ENCODE measurements at places on chromosomes 12 and 14.

DNA sequence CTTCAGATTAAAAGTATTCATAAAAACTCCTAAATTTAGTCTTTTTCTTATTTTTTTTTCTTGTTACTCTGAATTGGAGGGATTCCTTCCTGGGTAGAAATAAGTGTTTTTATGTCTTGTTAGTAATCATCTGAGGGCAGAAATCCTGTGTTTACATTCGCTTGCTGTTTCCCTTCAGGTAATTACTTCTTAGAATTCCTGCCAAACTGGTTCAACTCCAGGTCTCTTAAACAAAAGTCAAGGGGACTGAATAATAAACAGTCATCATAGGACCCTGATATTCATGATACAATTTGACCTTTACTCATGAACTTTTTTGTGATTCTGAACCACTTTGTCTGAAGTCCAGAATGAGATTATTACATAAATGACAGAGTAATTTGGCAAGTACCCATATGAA lies 843.9 kb downstream of the FLRT2 start:
- DNase-seq, result no peak

DNA sequence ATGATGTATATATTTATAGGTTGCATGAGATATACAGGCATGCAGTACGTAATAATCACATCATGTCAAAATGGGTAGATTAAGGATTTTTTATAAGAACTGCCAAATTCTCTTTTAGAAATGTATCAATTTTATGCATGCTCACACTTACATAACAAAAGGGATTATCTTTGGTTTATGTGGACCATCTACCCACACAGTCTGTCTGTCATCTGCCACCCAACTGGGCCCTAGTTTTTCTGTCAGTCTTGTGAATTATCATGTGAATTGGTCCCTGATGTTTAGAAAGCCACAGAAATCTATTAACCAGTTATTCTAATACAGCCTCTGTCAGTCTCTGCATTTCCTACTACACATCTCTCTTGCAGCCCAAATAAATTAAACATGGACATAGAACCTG lies 133.4 kb downstream of the ACSS3 start:
- DNase-seq, result no peak

DNA sequence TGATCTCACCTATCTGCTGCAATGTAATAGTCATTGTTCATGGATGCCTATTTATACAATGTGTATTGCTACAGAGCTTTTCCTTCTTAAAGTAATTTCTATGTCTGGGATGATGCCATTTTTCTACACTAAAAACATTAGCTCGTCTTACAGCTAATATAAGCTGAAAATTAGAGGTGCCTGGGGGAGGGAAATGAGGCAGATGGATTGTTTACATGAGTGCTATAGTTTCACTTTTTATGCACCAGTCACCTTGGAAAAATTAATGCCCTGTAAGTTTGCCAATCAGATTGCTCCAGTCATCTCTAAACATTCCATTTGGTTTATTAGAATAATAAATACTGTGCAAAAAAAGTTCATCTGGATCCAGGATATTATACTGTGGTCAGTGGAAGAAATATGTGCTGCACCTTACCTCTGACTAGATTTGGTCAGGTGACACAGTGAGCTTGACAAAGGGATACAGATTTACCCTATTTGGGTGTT lies 436.2 kb downstream of the RAD51B start:
- no peak for DNase-seq

DNA sequence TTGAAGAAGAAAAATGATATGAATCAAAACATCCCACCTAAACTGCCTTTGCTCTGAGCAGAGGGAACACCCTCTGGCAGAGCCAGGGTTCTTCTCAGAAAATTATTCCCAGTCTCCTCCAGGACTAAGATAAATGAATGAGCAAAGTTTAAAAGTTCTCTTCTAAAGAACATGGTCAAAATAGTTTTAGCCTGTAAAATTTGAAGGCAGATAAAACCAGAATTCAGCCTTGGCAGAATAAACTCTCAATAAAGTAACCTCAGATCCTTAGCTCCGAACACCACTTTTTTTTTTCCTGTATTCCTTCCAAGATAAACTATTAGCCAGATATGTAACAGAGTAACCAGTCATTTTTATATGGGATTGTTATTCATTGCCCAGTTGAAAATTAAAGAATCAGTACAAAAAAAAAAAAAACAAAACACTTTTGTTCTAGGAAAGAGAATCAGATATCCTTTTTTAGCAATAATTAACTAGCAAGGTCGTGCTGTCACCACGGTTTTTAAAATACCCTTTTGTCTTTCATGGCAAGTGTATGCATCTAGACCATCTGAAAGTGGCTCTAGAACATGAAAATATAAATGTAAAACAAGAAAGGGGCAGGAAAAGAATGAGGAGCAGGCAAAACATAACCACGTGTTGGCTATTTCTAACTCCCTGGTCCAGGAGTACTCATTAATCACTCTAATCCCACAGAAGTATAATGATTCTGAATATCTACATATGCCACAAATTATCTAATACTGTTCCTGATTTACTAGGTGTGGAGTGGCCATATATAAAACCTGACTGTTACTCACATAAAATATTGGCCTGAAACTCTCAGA lies 60.8 kb downstream of the CAPZA3 start:
- DNase-seq, result no peak

- DNase-seq, result no peak
Measured at GRCh38 chr12:124233846-124234640, 60.9 kb upstream of the RFLNA start.

- no peak for DNase-seq
Measured at GRCh38 chr14:104431929-104432541, 147.5 kb upstream of the C14orf180 start.

DNA sequence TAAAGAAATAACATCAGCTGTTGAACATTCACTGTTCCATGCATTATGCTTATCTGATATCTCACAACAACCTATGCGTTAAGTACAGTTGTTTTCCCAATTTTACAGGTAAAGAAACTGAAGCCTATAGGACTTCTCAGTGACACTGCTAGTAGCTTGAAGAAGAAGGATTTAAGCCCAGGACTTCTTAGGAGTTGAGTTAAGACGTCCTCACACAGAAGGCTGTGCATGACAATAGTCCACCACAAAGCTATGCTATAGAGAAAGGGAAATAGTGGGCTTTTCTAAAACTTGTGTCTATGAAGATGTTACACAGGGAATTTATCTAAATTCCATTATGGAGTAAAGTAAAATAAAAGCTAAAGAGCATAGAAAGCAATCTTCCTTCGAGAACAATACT lies 120.5 kb upstream of the RASSF8 start:
- no peak for DNase-seq

- DNase-seq, result no peak
Measured at GRCh38 chr12:119505001-119505400, 88.6 kb upstream of the TMEM233 start.

DNA sequence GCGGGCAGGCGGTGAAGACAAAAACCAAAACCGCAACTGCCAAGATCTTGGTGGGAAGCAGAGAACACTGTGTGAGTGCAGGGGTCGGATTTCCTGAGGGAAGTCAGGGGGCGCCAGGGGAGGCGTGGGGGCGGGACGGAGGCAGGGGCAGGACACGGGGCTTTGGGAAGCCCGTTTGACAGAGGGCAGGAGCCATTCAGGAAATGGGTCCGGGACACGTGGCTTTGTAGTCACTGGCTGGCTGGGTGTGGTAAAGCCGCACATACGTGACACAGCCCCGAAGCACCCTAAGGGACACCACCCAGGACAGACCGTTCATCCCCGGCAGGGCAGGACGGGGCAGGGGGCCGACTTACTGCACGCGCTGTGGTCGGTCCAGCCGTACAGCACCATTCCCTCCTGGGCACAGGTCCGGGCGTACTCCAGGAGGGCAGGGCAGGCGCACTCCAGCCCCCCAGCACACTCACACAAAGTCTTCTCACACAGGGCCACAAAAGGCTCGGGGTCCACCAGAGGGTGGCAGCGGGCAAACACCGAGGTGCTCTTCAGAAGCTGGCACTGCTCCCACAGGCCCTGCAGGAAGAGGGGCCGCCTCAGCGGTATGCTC lies 49.4 kb downstream of the VWF start:
- DNase-seq, result no peak

DNA sequence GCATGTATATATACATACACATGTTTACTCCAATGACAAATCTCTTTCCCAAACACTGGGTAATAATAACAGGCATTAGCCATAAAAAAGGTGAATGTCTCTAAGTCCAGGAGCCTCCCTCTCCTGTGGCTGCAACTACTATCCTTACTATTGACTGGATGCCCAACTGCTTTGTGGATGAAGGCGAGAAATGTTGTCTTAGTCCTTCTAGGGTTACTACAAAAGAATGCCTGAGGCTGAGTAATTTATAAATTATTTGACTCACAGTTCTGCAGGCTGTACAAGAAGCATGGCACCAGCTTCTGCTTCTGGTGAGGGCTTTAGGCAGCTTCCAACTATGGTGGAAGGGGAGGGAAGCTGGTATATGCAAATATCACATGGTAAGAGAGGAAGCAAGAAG lies 366.0 kb upstream of the DDHD1 start:
- DNase-seq, result no peak

GRCh38 chr14:95313707-95314106 lies 6.0 kb downstream of the CLMN start:
- DNase-seq, result no peak

DNA sequence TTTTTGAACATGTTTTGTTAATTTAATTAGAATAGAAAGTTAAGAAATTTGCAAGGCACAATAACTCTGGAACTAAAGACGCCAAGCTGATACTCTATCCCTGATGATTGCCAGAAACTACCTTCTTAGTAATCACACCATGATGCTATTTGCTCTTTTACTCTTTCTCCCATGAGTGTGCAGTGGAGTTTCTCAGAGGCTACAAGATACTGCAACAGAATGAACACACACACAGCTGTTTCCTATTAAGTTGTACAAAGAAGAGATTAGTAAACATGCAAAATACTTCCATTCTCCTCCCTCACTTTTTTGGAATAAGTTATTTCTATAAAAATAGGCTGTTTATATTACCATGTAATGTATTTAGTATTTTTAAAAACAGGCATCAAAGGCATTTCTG lies 1367.5 kb downstream of the AACS start:
- no peak for DNase-seq

- no peak for DNase-seq
Measured at GRCh38 chr14:33957299-33957698, 6.4 kb upstream of the EGLN3 start.

DNA sequence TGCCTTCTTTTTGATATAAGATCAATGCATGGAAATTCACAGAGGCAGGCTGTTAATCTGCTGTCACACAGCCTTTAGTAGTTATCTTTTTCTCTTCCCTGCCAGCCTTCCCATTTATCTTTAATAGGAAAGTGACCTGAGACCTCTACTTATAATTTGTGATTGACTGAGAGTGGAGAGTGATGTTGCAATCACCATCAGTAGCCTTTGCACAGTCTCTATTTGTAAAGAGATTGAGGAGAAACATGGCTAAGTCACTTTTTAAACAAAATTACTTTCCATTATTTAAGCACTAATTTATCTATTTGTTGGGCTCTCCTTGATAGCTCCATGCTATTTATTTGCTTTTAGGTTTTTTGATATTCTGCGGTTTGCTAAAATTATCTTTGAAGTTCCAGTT lies 19.9 kb downstream of the LMNTD1 start:
- DNase-seq, result no peak

GRCh38 chr12:125128439-125129178 lies 63.4 kb downstream of the AACS start:
- no peak for DNase-seq

GRCh38 chr14:55850825-55851241 lies 267.4 kb upstream of the PELI2 start:
- no peak for DNase-seq

DNA sequence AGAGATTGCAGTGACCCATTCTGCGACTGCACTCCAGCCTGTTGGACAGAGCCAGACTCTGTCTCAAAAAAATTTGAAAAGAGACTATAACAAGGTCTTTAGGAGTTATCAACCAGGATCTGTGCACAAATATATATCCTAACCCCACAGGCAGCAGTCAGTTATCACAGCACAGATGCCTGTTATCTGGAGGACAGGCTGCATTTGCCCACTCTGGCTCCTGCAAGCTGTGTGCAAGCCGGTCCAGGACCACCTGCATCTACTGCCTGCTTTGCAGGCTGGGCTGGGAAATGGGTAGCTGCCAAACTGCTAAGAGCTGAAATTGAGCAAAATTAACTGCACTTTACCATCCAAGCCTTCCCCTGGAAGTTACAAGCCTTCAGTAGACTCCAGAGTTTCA lies 21.4 kb upstream of the RCOR1 start:
- DNase-seq, result no peak

DNA sequence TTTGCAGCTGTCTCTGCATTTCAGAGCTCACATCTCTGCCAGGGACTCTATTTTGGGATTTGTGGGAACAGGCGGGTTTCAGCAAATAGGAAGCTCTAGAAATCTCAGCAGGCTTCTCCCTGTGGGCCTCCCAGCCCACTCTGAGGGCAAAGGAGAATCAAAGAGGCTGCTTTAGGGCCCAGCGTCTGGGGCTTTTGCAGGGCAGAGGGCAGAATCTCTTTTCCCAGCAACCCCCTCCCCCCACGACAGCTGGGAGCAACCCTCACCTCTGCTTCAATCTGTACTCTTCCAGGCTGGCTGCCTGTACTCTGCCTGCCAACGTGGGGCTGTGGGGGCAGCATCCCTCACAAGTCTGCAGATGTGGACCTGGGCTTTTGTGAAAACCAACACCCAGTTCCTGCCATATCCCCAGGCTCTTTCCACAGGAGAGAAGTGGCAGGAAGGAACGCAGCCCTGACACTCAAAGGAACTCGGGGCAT lies 529.6 kb upstream of the TBX3 start:
- no peak for DNase-seq

GRCh38 chr14:66413901-66414300 lies 72.3 kb upstream of the CCDC196 start:
- no peak for DNase-seq

DNA sequence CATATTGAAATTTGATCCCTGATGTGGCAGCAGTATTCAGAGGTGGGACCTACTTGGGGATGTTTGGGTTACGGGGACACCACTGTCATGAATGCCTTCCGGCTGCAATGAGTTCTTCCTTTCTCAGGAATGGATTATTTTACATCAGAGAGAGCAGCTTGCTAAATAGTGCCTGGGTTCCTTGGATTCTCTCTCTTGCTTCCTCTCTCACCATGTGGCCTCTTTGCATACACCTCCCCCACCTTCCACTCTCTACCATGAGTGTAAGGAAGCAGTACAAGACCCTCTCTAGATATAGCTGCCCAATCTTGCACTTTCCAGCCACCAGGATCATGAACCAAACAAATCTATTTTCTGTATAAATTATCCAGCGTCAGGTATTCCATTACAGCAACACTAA lies 15.4 kb upstream of the SCAF11 start:
- no peak for DNase-seq

GRCh38 chr12:94873734-94874517 lies 129.6 kb downstream of the NDUFA12 start:
- no peak for DNase-seq

DNA sequence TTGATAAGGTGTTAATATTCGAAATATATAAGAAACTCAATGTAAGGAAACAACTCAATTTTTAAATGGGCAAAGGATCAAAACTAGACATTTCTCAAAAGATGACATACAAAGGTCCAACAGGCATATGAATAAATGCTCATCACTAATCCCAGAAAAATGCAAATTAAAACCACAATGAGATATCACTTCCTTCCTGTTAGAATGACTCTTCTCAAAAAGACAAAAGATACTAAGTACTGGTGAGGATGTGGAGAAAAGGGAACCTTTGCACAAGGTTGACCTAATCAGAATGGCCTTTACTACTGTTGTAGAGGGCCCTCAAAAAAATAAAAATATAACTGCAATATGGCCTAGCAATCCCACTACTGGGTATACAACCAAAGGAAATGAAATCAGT lies 383.4 kb downstream of the KCNH5 start:
- no peak for DNase-seq
